ENCODE measurements at places on chromosomes 16 and 17. TPM values are rescaled to one million over a fixed set of nuclear protein-coding genes. Genes with fewer than 3 reads are reported as not detected.

Gene SLC4A1
- total RNA-seq, result not detected

DNA sequence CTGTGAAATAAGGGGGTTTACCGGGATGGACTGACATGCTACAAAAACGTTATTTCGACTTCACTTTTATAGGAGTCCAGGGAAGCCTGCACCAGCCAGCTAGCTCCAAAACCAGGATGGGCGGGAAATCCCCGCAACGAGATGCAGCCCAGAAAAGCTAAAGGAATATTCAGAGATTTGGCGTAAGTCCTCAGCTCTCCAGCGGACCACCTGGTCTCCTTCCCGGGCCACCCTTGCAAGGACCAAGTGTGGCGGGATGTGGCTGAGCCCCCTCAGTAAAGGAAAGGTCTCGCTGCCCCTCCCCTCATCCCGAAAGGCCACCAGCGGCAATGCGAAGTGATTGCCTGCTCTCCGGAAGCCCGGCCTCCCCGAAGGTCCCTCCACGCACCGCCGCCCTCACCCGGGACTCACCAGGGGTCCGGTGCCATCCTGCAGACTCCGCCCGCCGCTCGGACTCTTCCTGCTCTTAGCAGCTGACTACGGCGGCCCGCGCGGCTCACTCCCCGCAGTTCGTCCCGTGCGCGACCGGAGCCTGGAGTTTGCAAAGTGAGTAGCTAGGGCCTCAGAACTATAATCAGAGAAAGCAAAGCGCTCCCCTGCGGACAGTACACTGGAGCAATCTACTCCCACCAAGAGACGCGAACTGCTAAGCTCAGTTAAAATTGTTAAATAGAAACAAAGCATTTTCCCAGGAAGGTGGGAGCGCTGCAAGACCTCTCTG lies at the start of gene STX8:
Gene STX8, minus strand, starts transcription at position 440 of the 721 bp plus-strand sequence. Its CDS starts 12 bp downstream, at position 428.
- peak within 1 kb of the TSS; percentile 88 for H3K4me3 ChIP-seq
- peak; percentile 85 for DNase-seq
- peaks cover 6% of the 10 kb centered on the region for H3K4me1 ChIP-seq
- H3K27me3 ChIP-seq, result no peaks in the 10 kb centered on the region
- H3K36me3 ChIP-seq, result no peaks in the 10 kb centered on the region

DNA sequence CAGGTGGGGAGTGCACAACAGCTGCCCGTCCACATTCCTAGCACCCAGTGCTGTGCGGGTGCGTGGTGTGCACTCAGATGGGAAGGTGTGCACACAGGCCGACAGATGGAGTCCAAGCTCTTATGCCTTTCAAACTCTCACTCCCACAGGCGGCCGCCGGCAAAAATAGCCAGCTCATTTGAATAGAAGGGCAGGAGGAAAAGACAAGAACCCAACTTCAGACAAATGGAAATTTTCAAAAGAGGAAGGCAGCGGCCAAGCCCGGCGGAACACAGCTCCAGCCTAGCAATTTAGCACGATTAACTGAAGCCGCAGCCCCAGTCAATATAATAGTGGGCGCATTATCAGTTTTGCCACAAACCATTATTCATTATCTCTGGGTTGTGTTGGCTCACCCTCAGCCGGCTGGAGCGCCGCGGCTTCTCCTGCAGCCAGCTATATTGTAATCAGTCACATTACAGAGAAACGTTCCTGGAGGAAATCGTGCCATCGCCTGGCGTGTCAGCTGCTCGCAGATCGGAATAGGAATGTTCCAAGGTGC lies 103.9 kb upstream of the SEC14L1 start:
- H3K4me1 ChIP-seq, result no peaks in the 10 kb centered on the region
- DNase-seq, result no peak
- H3K27me3 ChIP-seq, result no peaks in the 10 kb centered on the region
- no peaks in the 10 kb centered on the region for H3K36me3 ChIP-seq

DNA sequence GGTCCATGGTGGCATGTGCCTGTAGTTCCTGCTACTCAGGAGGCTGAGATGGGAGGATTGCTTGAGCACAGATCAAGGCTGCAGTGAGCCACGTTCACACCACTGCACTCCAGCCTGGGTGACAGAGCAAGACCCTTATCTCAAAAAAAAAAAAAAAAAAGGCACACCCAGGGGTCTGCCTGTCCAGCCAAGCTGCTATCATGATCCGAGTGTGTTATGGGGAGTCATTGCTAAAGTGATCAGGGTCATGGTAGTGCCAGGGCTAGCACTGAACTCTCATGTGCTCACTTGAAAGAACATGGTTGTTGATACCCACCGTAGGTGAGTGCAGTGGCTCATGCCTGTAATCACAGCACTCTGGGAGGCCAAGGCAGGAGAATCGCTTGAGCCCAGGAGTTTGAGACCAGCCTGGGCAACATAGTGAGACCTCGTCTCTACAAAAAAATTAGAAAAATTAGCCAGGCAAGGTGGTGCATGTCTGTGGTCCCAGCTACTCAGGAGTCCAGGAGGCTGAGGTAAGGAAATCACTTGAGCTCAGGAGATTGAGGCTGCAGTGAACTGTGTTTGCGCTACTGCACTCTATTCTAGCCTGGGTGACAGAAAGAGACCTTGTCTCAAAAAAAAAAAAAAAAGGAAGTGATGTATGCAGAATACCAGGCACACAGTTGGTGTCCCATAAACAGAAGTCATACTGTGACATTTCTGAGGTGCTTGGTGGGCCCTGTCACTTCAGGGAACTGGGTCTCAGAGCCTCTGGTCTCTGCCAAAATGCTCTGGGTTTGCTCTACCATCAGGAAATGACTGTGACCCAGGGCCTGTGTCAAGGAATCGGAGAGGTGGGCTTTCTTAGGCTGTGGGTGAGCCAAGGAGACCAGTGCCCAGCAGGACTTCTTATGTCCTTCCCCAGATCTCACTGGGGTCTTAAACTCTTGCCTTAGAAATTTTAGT lies 2.2 kb downstream of the PRM1 start:
- no peak overlapping the region for H3K4me3 ChIP-seq
- H3K36me3 ChIP-seq, result no peaks in the 10 kb centered on the region
- no peak for DNase-seq
- H3K27me3 ChIP-seq, result no peaks in the 10 kb centered on the region

- H3K4me1 ChIP-seq, result no peaks in the 10 kb centered on the region
- no peaks in the 10 kb centered on the region for H3K36me3 ChIP-seq
- no peak for DNase-seq
- no peaks in the 10 kb centered on the region for H3K27me3 ChIP-seq
These were observed 53.3 kb upstream of the KSR1 start for GRCh38 chr17:27402943-27403342.

- DNase-seq, result no peak
- no peak overlapping the region for H3K4me3 ChIP-seq
- H3K27ac ChIP-seq, result peak overlapping the region; percentile 24
- no peaks in the 10 kb centered on the region for H3K27me3 ChIP-seq
- H3K4me1 ChIP-seq, result no peaks in the 10 kb centered on the region
These were observed 4.5 kb downstream of the NBR1 start for GRCh38 chr17:43175213-43176118.

DNA sequence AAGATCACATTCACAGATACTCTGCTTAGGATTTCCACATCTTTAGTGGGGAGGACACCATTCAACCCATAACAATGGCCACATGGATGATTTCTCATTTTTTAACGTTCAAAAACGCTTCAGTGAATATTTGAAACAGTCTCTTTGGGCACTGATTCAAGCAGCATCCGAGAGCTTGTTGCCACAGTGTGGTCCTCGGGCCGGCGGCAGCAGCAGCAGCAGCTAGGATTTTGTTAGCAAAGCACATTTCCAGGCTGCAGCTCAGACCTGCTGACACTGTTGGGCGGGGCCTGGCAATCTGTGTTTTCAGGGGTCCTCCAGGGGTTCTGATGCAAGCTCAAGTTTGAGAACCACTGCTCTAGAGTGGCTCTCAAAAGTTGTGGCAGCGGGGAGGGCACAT lies 27.9 kb upstream of the CMIP start:
- H3K36me3 ChIP-seq, result no peaks in the 10 kb centered on the region
- H3K4me1 ChIP-seq, result peaks cover 18% of the 10 kb centered on the region
- H3K27ac ChIP-seq, result no peak overlapping the region
- no peak overlapping the region for H3K4me3 ChIP-seq

Gene ZFHX3
- 1.0 TPM for total RNA-seq

GRCh38 chr16:62760398-62760797 lies 724.2 kb upstream of the CDH8 start:
- H3K36me3 ChIP-seq, result no peaks in the 10 kb centered on the region
- DNase-seq, result no peak
- H3K4me3 ChIP-seq, result no peak overlapping the region
- H3K4me1 ChIP-seq, result no peaks in the 10 kb centered on the region
- no peaks in the 10 kb centered on the region for H3K27me3 ChIP-seq

DNA sequence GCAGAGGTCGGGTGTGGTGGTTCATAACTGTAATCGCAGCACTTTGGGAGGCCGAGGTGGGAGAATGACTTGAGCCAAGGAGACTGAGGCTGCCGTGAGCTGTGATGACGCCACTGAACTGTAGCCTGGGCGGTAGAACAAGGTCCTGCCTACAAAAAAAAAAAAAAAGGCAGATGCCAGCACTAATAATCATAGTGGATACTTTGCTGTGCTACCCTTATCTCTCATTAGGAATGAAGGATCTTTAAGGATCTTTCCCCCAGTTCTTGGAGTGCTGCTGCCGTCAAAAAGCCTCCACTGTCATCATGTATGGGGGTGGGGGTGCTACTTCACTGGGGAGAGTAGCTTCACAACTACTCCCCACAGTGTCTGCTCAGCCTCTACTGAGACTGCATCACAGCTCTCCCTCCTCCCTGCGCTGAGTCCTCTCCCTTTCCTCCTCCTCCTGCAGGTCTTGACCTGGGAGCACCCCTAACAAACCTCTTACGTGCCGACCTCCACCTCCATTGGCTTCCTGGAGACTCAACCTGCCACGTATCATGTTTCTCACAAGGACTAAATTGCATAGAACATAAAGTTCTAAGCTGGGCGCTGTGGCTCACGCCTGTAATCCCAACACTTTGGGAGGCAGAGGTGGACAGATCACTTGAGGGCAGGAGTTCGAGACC lies 24.4 kb upstream of the ST6GALNAC1 start:
- no peak overlapping the region for H3K4me3 ChIP-seq
- H3K27me3 ChIP-seq, result no peaks in the 10 kb centered on the region
- no peak overlapping the region for H3K27ac ChIP-seq
- DNase-seq, result no peak

- peaks cover 3% of the 10 kb centered on the region for H3K4me1 ChIP-seq
- no peaks in the 10 kb centered on the region for H3K27me3 ChIP-seq
- no peak overlapping the region for H3K4me3 ChIP-seq
These were observed 9.5 kb downstream of the PROCA1 start for GRCh38 chr17:28702026-28702751.

Gene C17orf50
- total RNA-seq, result not detected

DNA sequence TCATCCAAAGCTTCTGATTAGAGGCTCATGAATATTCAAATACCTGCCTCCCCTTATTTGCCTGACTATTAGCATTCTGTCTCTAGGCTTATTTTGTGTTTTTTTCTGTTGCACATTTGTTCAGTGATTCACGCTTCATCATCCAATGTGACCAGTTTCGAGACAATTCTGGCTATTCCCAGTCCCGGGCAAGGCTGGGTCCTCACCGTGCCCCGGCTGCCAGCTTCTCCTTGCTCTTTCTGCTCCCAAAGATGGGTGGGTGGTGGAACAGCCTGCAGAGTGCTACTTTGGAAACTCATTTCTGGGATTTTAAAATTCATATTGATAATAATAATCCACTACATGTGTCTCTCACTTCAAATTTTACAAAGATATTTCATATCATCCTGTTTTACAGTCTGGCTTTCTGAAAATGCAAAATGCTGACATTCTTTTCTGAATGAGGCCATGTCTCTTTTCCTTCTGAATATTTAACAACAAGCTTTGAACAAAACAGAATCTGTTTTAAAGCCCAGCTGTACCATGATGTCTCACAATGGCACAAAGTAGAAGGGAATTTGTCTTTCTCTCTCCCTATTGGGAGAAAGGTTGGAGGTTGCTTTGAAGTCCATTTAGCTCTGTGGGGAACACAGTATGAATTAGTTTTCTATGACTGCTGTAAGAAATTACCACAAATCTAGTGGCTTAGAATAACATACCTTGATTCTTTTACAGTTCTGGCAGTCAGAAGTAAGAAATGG lies 116.9 kb upstream of the CDH13 start:
- H3K27me3 ChIP-seq, result no peaks in the 10 kb centered on the region
- no peaks in the 10 kb centered on the region for H3K4me1 ChIP-seq
- no peak overlapping the region for H3K4me3 ChIP-seq
- H3K36me3 ChIP-seq, result no peaks in the 10 kb centered on the region
- DNase-seq, result no peak
- no peak overlapping the region for H3K27ac ChIP-seq

Gene SEPTIN1
- total RNA-seq, result 0.35 TPM

Measured in GM23338 (cell line).